ENCODE measurements at places on chromosomes 12 and 14. TPM values are rescaled to one million over a fixed set of nuclear protein-coding genes. Genes with fewer than 3 reads are reported as not detected.

FOXG1 gene
- total RNA-seq = not detected

EID3 gene
- 0.98 TPM for total RNA-seq

MRPS35 gene
- total RNA-seq = 90.7 TPM

DNA sequence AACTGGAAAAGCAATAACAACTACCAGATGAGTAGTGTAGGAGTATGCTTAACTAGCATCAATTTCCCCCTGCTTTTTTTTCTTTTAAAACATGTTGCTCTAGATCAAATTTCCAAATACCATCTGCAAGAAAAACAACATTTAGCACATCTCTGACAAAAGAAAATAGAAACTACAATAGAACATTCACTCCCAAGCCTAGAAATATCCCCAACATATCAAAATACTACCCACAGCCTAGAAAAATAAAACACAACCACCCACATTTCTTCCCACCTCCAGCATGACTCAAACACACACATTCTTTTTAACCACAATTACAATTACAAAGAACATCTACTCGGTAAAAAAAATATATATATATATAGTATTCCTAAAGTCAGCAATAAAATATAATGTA is 120.0 kb downstream of the PPFIA2 start:
- no peak for DNase-seq

PROX2 gene
- not detected for total RNA-seq

All from colonic mucosa (tissue), 4 donors.